ENCODE measurements at places on chromosomes 2 and 18.
A peak's percentile ranks its signal among the peaks of the same experiment; 100 is the strongest.

- peak; percentile 56 for DNase-seq
Measured at GRCh38 chr2:177264209-177264692, 276 bp downstream of the NFE2L2 start.

- no peak for DNase-seq
Measured at GRCh38 chr2:176084611-176085119, 903 bp upstream of the EVX2 start.

DNA sequence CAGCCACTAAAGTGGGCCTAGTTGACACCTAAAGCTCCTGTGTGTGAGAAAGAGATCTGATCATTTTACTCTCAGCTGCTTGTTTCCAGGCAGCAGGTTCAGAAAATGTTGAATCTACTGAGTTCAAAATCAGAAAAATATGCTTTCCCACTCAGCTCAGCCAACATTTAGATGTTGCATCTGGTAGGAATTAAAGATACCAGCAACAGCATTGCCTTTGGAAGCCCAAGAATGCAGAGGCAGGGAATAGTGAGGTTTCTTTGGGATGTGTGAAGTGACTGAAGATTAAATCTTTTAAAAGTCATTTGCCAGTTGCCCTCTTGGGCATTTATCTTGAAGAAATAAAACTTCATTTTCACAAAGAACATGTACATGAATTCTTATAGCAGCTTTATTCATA, 33.9 kb upstream of the DOCK10 start:
- DNase-seq = no peak

- DNase-seq = no peak
Measured at GRCh38 chr2:141467331-141467730, 663.5 kb downstream of the LRP1B start.

- no peak for DNase-seq
Measured at GRCh38 chr2:195543902-195544894, 112.8 kb upstream of the SLC39A10 start.

- DNase-seq = no peak
Measured at GRCh38 chr2:28694364-28694763, 57.3 kb upstream of the PPP1CB start.

GRCh38 chr2:135473567-135473966, 57.5 kb downstream of the ZRANB3 start:
- no peak for DNase-seq

- no peak for DNase-seq
Measured at GRCh38 chr2:24439280-24439970, 51.6 kb upstream of the NCOA1 start.

- DNase-seq = no peak
Measured at GRCh38 chr2:105592288-105592687, 152.4 kb upstream of the NCK2 start.

Measured in caudate nucleus (tissue), 63 donors.